ENCODE measurements at places on chromosomes 5 and 9.

DNA sequence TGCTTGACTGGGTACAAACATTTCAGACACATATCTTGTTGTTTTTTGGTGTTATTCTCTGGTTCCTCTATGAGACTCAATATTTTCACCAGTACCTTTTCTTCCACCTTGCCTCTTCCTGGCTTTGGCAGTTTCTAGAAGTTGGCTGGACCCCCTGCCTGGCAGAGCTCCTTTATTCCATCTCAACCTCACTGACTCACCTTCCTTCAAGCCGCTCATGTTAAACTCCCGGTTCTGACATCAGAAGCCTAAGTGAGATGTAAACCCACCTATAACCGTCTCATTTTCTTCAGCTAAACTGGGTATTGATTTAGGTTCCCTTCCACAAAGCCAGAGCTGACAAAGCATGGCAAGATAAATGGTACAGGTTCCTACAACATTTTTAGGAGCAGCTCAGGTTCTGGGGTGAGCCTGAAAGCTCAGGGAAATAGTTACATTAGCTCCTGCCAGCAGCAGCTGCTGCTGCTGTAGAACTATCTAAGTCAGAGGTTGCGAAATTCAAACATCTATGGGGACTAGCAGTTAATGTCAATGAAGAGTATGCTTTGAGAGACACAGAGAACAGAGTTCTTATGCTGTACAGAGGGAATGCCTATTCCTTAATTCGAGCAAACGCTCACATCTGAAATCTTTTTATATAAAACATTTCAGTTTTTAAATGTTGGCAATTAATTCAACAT, 197.1 kb upstream of the NR3C1 start:
- DNase-seq: peak; percentile 74

DNA sequence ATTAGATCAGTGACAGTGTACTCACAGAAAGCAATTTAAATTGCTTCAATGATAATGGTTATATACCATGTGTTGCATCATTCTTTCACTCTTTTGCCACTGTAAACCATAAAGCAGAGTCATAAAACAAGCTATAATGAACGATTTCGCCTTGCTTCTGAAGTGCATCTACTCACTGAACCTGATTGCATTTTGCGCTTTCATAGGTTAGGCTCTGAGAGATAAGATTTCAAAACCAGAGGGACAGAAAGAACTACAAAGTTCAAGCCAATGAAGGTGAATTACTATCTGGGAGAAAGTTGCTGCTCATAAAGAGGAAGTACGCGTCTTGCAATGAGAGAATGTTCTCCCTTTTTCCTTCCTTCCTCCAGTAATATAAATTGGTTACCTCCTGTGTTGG, 412.7 kb downstream of the CETN3 start:
- no peak for DNase-seq

DNA sequence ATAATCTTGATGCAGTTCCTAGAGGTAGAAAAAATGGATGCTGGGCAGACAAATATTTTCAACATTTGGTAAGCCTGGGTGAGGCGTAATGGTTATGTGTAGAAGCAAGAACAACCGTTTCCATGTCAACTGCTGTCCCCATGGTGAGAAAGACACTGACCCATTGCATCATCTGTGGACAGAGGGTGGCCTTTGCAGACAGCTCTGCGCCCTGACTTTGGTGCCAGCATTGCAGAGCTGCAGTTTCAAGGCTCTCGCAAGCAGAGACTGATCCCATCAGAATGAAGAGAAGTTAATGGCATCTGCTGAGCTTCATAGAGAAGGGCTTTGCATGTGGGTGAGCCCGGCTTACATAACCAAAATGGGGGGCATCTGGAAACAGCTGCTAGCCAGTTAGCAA, 179.0 kb upstream of the ADRA1B start:
- DNase-seq: peak; percentile 17

DNA sequence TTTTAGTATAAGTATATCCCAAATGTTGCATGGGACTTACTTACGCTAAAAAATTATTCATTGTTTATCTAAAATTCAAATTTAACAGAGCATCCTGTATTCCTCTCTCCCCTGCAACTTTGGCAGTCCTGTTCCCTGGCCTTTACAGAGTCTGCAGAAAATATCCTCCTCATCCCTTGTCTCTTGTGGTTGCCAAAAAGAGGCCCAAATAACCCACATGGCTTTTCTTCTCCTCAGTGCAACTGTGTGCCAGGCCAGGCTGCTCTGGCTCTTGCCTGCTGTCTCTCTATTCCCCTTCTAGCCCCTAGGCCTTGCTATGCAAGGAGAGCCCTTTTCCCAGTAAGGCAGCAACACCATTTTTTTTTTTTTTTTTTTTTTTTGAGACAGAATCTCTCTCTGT, 23.0 kb downstream of the ARHGEF37 start:
- DNase-seq: no peak

GRCh38 chr9:30484690-30485089, 1899.8 kb upstream of the ACO1 start:
- no peak for DNase-seq

DNA sequence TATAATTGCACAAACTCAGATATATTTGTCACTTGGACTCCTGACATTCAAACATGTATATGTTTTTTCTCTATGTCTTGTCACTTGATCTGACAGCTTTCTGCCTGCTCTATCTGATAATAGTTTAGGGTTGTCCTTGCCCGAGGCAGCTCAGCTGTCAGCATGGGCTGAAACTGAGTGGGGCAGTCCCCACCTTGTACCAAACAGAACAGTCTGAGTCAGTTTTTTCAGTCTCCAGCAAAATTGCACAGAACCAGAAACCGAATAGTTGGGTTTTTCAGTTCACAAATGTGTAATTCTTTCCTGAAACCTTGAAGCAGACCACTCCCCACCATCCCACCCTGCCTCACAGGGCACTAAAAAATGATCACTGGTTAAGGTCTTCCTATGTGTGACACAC, 9.5 kb upstream of the HAND1 start:
- DNase-seq: no peak

DNA sequence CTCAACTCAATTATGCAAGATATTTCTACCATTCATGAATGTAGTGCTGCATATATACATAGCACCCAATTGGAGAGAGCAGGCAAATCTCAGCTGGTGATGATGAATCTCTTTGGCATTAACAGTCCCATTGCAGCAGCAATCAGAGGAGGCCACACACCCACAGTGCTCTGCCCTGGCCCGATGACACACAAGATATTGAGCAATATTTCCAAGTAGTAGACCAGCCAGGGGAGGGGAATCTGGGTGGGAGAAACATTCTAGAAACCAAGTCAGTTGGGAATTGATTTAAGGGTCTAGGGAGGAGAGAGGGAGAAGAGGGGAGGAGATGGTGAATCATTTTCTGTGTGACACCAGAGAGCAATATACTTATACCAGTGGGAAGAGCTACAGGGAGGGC, 14.9 kb upstream of the C5orf63 start:
- peak; percentile 98 for DNase-seq

DNA sequence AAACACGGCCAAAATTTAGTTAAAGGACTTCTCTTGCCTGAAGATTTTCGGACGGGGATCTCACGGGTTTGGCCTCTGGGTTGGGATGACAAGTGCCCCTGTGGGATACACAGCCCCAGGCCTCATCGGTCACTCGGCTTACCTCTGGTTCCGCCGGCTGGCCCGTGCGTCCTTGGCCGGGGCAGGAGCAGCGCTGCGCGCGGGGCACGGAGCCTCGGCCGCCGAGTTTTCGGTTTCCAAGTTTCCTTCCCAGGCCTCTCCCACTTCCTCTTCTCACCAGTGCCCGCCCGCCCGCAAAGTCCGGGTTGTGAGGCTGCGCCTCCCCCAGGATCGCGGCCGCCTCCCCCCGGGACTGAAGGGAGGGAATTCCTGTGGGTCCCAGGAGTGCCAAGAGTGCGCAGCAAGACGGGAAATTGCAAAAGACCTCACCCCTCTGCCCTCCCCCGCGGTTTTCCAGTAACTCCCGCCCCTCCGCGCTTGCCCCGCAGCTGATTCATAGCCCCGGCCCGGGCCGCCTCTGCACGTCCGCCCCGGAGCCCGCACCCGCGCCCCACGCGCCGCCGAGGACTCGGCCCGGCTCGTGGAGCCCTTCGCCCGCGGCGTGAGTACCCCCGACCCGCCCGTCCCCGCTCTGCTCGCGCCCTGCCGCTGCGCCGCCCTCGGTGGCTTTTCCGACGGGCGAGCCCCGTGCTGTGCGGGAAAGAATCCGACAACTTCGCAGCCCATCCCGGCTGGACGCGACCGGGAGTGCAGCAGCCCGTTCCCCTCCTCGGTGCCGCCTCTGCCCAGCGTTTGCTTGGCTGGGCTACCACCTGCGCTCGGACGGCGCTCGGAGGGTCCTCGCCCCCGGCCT, at the start of gene OSMR:
Gene OSMR, plus strand, starts transcription at position 487 of the 853 bp plus-strand sequence. CDS start 23,033 bp downstream, outside the sequence.
- DNase-seq: peak; percentile 99

GRCh38 chr5:3997670-3998069, 402.0 kb downstream of the IRX1 start:
- no peak for DNase-seq

All from choroid plexus epithelial cell (primary cell).